GM23338 (cell line): ENCODE measurements at places on chromosomes 16 and 17.

GRCh38 chr16:22683730-22684573 lies 130.0 kb upstream of the HS3ST2 start:
- no peak for DNase-seq

DNA sequence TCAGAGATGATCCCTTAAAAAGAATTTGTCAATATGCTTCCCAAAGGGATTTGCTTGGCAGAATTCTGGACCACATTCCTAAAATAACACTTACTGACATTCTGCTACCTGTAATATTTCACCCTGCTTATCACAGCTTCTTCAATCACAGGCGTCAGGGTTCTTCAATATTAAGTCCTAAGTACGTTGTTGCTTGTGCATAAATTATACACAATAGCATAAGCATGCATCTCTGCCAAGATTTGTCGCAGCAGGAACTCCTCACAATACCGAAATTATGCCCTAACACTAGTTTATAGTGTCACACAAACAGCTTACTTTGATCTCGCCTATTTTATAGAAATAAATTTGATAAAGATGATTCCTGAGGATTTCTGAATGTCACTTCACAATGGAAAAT lies 48.9 kb downstream of the UBE2G1 start:
- DNase-seq, result no peak

DNA sequence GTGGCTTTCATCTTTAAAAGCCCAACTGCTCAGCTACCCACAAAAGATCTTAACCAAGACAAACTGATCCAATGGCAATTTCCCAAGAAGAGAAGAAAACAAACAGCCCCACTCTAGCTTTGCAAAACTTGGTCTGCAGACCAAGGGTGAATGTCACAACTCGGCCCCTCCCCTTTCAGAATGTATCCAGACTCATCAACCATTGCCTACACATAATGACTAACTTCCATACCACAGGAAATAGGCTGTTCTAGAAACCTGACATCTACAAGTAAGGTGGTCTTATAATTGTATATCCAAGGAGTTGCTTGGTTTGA lies 16.0 kb downstream of the DCUN1D3 start:
- no peak for DNase-seq

DNA sequence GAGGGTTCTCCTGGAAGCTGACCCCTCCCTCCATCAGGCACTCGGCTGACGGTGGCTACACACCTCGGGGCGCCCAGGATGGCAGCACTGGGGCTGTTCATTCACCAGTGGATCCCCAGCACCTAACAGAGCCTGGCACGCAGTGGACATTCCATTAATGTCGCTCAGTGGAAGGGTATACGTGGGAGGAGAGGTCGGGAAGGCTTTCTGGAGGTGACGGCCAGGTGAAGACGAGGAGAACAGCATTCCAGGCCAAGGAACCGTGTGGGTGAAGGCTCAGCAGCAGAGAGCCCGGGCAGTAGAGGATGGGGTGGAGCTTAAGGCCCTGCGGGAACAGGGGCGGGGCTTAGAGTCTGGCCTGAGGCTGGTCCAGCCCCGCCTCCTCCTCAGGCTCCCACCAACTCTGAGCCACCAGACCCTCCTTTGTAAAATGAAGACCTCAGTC lies 2.5 kb upstream of the HS3ST6 start:
- peak; percentile 92 for DNase-seq

DNA sequence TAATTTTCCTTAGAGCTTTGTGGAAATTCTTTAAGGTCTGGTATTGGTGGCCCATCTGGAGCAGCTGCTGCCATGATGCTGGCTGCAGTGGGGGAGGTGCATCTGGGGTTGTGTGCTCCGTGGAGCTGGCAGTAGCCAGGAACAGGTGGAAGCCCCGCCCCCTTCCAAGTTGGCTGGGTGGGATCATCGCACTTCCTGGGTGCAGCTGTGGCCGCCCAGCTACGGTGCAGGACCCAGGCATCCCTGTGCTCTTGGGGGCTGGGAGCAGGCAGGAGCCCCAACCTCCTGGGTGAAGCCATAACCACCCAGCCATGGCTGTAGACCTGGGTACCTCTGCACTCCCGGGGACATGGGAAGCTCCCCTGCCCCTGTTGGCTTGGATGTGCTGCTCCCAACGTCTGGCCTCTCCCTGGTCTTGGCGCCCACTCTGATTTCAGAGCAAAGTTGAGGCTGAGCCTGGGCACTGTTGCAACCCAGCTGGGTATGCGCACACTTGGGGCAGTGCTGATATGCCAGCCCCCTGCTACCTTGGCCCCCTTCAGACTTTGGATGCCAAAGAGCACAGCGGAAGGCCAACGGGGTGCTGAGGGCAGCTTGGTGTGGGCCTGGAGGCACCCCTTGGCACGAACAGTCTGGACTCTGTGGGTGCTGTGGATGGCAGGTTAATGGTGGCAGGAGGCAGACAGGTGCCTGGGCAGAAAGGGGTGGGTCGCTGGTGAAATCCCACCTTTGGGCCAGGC lies 145.2 kb downstream of the MYO1D start:
- DNase-seq, result peak; percentile 3

- no peak for DNase-seq
Observed at GRCh38 chr17:1438593-1439083, 17.4 kb downstream of the CRK start.

DNA sequence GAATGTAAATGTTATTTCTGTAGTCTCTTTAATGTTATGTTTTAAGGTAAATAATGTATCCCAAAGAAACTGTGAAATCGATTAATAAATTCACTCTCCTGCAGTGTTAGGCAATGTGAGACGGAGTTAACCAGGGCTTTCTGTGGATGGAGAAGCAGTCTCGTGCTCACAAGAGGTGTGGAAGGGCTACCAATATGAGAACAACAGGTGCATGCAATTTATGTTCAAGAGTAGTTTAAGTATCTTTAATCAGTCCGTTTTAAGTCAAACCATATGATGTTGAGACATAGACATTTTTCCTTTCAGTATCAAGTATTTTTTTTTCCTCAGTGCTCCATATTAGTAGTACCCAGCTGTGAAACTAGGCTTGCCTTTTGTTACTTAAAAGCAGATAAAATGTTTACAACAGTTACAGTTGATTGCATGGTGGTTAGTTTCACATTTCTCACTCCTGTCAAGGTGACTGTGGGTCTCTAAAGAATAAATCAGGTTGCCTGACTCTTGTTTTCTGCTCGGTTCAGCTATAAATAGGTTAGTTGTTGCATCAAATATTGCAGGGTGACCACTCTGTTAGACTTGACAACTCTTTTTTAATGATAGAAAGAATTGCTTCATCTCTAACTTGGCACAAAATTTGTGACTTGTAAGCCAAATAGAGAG lies 54.4 kb downstream of the COX10 start:
- no peak for DNase-seq

DNA sequence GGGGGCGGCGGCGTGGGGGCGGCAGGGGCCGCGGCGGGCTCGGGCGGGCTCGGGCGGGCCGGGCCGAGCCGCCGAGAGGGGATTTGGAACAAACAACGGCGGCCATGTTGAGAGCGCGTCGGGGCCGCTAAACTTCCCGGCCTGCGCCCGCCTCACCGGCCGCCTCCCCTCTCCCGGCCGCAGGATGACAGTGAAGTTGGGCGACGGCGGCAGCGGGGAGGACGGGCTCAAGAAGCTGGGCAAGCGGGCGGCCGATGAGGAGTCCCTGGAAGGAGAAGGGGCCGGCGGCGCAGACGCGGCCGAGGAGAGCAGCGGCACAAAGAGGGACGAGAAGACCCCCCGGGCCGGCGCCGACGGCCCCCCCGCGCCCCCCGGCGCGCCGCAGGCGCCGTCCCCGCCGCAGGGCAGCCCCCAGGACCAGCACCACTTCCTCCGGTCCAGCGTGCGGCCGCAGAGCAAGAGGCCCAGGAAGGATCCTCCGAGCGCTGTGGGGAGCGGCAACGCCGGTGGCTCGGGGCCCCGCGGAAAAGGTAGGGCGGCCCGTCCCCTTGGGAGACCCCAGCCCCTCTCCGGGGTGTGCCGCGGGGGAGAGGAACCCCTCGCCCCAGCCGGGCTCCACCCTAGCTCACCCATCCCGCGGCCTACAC lies 2.4 kb downstream of the CRAMP1 start:
- peak; percentile 65 for DNase-seq

GRCh38 chr17:39629898-39630297 lies 3.1 kb downstream of the PPP1R1B start:
- no peak for DNase-seq

DNA sequence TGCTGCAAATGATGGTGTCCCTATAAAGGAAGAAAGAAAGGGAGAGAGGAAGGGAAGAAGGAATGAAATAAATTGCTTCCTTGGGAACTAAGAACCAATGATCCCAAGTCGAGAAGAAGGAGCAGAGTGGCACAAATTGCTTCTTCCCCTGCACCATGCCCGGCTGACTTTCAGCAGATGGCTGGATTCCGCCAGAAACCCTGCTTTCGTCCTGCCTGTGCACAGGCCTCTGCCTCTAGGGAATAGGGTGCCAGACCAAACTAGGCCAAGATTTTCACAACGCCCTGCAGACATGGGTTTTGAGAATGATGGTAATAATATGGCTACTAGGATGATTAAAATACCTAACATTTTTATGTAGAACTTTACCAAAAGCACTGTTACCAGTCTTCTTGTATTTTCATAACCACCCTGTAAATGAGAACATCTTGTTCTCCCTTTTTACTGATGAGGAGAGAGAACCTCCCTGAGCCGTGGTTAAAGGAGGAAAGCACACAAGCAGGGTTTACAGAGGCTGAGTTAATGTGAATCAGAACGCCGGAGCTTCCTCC lies 122.1 kb upstream of the HSBP1 start:
- DNase-seq, result no peak
